ENCODE measurements at places on chromosomes 4 and X.

GRCh38 chr4:182917182-182918043, at the start of gene DCTD:
TSS of gene DCTD (minus strand) at chr4:182917386. CDS start at chr4:182915568, 1,818 bp downstream.
- peak; percentile 36 for DNase-seq

- no peak for DNase-seq
Measured at GRCh38 chrX:13374364-13374763, 54.5 kb upstream of the ATXN3L start.

GRCh38 chrX:48914593-48915493, 3.4 kb upstream of the SLC35A2 start:
- DNase-seq = no peak

- no peak for DNase-seq
Measured at GRCh38 chr4:79178760-79179159, 147.1 kb downstream of the NAA11 start.

GRCh38 chr4:8838961-8839431, 32.6 kb downstream of the HMX1 start:
- DNase-seq = no peak

DNA sequence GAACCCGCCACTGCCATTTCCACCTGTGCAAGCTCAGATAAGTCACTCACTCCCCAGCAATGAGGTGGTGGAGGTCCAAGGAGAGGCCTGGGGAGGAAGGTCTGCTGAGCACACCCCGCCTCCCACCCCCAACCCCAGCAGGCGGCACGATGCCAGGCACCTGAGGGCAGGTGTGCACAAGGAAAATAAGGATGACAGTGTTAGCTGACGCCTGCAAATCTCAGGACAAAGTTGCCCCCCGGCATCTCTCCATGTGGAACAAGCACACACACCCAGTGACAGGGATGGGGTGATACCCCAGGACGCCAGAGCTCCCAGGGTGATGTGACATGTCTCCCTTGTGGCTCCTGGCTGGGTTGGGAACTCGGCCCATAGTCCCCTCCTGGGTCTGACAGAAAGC, 9.9 kb downstream of the JAKMIP1 start:
- DNase-seq = no peak

GRCh38 chrX:22234380-22234779, 38.3 kb upstream of the CBLL2 start:
- DNase-seq = no peak

- DNase-seq = peak; percentile 54
Measured at GRCh38 chr4:113141901-113142346, 92.5 kb downstream of the ANK2 start.

DNA sequence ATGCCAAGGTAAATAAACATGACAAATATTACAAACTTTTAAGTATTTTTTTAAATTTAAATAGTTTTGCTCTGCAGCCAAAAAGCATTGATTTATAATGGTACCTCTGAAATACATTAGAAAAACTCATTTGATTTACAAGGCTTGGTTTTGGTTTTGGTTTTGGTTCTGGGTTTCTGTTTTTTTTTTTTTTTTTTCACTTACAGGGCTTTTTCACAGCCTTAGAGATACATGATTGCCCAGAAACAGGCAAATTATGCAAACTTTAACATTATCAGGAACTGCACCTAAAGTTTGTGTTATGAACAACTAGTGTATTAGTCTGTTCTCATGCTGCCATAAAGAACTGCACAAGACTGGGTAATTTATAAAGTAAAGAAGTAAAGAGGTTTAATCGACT, 196.4 kb upstream of the DDX53 start:
- DNase-seq = no peak

DNA sequence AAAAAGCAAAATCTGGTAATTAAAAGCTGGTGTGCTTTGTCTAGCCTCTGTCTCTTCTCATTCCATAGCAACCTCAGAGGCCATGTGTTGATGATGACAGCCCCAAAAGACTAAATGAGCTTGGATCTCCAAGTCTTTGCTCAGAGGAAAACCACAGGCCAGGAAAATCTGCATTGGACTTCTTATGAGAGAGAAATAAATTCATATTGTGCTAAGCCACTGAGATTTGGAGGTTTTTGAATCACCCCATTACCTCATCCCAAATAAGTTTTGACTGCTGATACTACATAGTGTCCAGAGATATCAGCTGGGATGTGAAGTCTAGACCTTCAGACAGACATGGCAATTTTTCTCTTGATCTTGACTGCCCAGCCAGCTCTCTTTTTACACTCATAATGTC, 178.6 kb upstream of the DIPK2B start:
- DNase-seq = no peak
